Cardiac muscle cell (in vitro differentiated cells and primary cell): ENCODE measurements at places on chromosomes 4 and X.

GRCh38 chr4:31575504-31575903 is 855.3 kb downstream of the PCDH7 start:
- DNase-seq: no peak

DNA sequence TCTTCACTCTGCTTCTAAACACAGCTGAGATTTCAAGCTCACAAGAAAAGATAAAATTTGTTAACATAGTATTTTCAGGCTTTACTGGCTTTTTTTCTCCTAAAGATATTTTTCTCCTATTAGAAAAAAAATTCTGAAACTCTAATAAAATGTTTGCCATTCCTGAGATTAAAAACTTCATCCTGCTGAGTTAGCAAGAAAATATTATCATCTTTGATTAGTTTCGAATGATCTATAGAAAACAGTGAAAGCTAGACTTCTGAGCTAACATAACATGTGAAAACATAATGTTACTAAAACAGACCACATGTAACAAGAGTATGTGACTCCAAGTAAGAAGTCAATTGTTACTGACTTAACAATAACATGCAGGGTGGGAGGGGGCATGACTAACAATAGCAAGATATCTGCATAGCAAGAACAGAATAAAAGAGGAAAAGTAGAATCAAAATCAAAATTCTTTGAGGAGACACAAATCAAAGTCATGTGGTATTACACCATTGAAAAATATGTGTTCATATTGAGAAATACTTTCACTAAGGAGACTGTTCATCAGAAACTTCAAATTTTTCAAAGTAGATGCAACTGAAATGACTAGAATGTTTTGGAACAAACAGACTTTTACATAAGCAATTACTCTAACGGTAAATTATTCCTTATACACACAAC is 14.5 kb downstream of the TBCK start:
- DNase-seq: no peak

- peak; percentile 46 for DNase-seq
Measured at GRCh38 chrX:118272242-118272641, 73.7 kb upstream of the WDR44 start.

- DNase-seq: no peak
Measured at GRCh38 chr4:105059337-105059736, 87.3 kb upstream of the TET2 start.
